ENCODE measurements at places on chromosomes 3 and 15.
A peak's percentile ranks its signal among the peaks of the same experiment; 100 is the strongest.

DNA sequence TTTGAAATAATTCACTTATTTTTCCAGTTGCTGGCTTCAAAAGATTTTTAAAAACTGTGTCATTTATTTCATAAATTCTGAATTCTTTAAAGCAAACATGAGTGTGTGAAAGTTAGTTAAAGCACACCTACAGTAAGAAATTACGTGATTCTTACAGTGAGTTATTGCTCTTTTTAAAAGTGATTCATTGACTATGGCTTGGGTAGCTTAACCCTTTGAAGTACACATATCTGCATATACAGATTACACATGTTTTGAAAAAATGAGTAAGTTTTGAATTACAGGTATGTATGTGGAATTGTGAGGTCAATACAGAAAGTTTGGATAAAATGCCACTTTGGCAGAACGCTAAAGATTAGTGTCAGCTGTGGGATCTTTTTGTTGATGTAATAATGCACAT lies 64.5 kb upstream of the MBNL1 start:
- DNase-seq = no peak
- no peaks in the 10 kb centered on the region for H3K27me3 ChIP-seq
- H3K4me1 ChIP-seq = no peaks in the 10 kb centered on the region
- no peaks in the 10 kb centered on the region for H3K36me3 ChIP-seq
- H3K4me3 ChIP-seq = no peak overlapping the region

GRCh38 chr3:25397150-25397549 lies 30.9 kb upstream of the RARB start:
- H3K27me3 ChIP-seq = no peaks in the 10 kb centered on the region
- DNase-seq = no peak
- H3K27ac ChIP-seq = no peak overlapping the region
- peaks cover 3% of the 10 kb centered on the region for H3K4me1 ChIP-seq
- no peaks in the 10 kb centered on the region for H3K36me3 ChIP-seq

- H3K36me3 ChIP-seq = no peaks in the 10 kb centered on the region
- H3K27me3 ChIP-seq = peaks cover 5% of the 10 kb centered on the region
- no peaks in the 10 kb centered on the region for H3K4me1 ChIP-seq
- no peak overlapping the region for H3K4me3 ChIP-seq
Measured at GRCh38 chr15:77044228-77045042, 26.5 kb downstream of the TSPAN3 start.

GRCh38 chr3:66722675-66723074 lies 221.9 kb upstream of the LRIG1 start:
- no peak overlapping the region for H3K27ac ChIP-seq
- H3K27me3 ChIP-seq = peaks cover 4% of the 10 kb centered on the region
- no peak overlapping the region for H3K4me3 ChIP-seq
- H3K36me3 ChIP-seq = no peaks in the 10 kb centered on the region
- H3K4me1 ChIP-seq = peaks cover 1% of the 10 kb centered on the region

DNA sequence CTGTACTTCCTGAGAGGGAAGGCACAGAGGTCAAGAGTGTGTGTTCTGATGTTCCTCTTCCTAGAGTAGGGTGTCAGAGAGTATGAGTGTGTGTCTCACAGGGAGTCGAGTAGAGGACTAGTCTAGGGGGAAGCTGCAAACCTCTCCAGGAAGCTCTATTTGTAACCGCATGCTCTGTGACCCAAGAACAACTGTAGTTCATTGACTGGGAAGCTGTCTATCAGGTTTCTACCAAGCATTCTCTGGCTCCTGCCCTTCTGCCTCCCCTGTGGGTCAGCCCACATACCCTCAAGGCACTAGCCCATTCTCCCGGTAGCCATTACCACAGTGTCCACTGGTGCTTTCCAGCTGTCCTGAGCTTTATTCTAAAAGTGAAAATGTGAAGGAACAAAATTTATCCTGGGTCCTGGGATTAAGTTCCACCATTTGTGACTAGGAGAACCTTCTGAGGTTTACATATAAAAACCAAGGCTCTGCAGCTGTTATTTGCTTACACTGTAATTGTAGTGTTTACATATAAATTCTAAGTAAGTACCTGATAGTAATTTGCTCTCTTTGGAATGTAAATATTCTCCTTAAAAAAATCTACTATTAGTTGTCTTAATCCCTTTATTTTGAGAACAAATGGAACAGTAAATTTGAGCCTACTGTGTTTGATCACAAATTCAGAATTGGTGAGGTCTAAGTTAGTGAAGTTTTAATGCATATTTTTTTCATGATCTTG lies 40.7 kb downstream of the MYRIP start:
- no peak overlapping the region for H3K4me3 ChIP-seq
- H3K27ac ChIP-seq = no peak overlapping the region
- H3K27me3 ChIP-seq = no peaks in the 10 kb centered on the region
- H3K4me1 ChIP-seq = no peaks in the 10 kb centered on the region
- DNase-seq = no peak

- H3K27me3 ChIP-seq = peaks cover 1% of the 10 kb centered on the region
- no peak overlapping the region for H3K4me3 ChIP-seq
Measured at GRCh38 chr3:181757694-181758306, 46.1 kb downstream of the SOX2 start.

- peaks cover 42% of the 10 kb centered on the region for H3K4me1 ChIP-seq
- H3K4me3 ChIP-seq = no peak overlapping the region
- no peaks in the 10 kb centered on the region for H3K36me3 ChIP-seq
Measured at GRCh38 chr15:71781179-71781964, 29.0 kb upstream of the NR2E3 start.

GRCh38 chr3:147921051-147921450 lies 511.9 kb downstream of the ZIC1 start:
- no peaks in the 10 kb centered on the region for H3K36me3 ChIP-seq
- peaks cover 14% of the 10 kb centered on the region for H3K4me1 ChIP-seq
- H3K27ac ChIP-seq = no peak overlapping the region
- no peak overlapping the region for H3K4me3 ChIP-seq
- no peaks in the 10 kb centered on the region for H3K27me3 ChIP-seq

DNA sequence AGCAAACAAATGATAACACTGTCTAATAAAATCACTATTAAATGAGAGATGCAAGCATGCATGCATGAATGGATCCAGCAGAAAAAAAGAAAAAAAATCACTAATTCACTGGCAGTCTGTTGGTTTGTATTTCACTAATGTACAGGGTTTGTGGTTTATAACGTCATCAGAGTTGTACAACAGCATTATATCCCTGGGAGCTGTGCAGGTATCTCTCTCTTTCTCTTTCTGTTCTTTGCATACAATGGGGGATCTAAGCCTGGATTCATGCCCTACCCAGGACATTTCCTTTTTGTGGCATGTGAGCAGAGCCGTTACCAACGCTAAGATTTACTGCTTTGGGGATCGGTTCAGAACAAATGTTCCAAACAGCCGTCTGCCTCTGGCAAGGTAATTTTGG lies 229.5 kb downstream of the SOX2 start:
- no peak overlapping the region for H3K27ac ChIP-seq
- no peak overlapping the region for H3K4me3 ChIP-seq
- no peak for DNase-seq
- H3K4me1 ChIP-seq = peaks cover 4% of the 10 kb centered on the region

- H3K27ac ChIP-seq = no peak overlapping the region
- DNase-seq = no peak
- no peaks in the 10 kb centered on the region for H3K27me3 ChIP-seq
Measured at GRCh38 chr15:51576911-51577500, 45.6 kb downstream of the DMXL2 start.

- H3K4me3 ChIP-seq = no peak overlapping the region
- H3K36me3 ChIP-seq = no peaks in the 10 kb centered on the region
- no peak for DNase-seq
- H3K4me1 ChIP-seq = peaks cover 9% of the 10 kb centered on the region
- H3K27me3 ChIP-seq = peaks cover 3% of the 10 kb centered on the region
- no peak overlapping the region for H3K27ac ChIP-seq
Measured at GRCh38 chr3:2870724-2871333, 239.3 kb downstream of the IL5RA start.

GRCh38 chr3:112973325-112974177 lies 1.4 kb downstream of the CD200R1 start:
- no peaks in the 10 kb centered on the region for H3K4me1 ChIP-seq
- no peak for DNase-seq
- H3K36me3 ChIP-seq = no peaks in the 10 kb centered on the region
- H3K27ac ChIP-seq = no peak overlapping the region

- no peak overlapping the region for H3K27ac ChIP-seq
- H3K4me1 ChIP-seq = peaks cover 2% of the 10 kb centered on the region
- no peak for DNase-seq
- H3K36me3 ChIP-seq = peaks cover under 1% of the 10 kb centered on the region
Measured at GRCh38 chr15:39539466-39539865, 41.4 kb upstream of the THBS1 start.

DNA sequence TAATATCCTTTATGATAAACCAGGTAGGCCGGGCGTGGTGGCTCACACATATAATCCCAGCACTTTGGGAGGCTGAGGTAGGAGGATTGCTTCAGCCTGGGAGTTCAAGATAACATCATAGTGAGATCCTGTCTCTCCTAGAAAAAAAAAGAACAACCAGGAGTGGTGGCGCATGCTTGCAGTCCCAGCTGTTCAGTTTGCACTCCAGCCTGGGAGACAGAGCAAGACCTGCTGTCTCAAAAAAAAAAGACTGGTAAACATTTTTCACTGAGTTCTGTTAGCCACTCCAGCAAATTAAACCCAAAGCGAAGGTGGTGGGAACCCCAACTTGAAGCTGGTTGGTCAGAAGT lies 9.6 kb upstream of the IRAK2 start:
- H3K36me3 ChIP-seq = no peaks in the 10 kb centered on the region
- H3K4me1 ChIP-seq = no peaks in the 10 kb centered on the region
- H3K27ac ChIP-seq = no peak overlapping the region
- no peak overlapping the region for H3K4me3 ChIP-seq
- DNase-seq = no peak

- DNase-seq = no peak
- H3K27me3 ChIP-seq = peaks cover 11% of the 10 kb centered on the region
- no peak overlapping the region for H3K27ac ChIP-seq
- H3K36me3 ChIP-seq = no peaks in the 10 kb centered on the region
Measured at GRCh38 chr15:66706225-66706732, 4.2 kb downstream of the SMAD6 start.

- DNase-seq = no peak
- H3K27me3 ChIP-seq = no peaks in the 10 kb centered on the region
- no peaks in the 10 kb centered on the region for H3K4me1 ChIP-seq
- H3K4me3 ChIP-seq = no peak overlapping the region
Measured at GRCh38 chr3:172630316-172630715, 80.6 kb downstream of the NCEH1 start.

DNA sequence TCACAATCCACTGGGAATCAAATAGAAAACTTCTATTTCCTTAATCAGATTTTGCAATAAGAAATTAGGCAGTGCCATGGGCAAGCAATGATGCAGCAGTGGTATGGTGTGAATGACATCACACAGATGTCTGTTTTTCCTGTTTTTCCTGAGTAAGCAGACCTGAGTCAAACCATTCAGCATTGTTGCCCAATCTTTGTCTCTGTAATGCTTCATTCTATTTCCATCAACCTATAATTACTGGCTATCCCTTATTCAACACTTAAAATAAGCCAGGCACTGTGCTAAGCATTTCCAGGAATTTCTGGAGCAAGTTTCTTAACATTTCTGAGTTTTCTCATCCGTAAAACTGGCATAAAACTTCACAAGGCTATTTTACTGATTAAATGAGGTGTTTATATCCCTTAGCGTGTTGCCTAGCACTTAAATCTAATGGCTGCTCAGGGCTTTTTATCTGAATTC lies 11.3 kb upstream of the OXSR1 start:
- H3K27ac ChIP-seq = no peak overlapping the region
- H3K36me3 ChIP-seq = no peaks in the 10 kb centered on the region
- H3K4me3 ChIP-seq = no peak overlapping the region
- H3K27me3 ChIP-seq = peaks cover 4% of the 10 kb centered on the region
- no peak for DNase-seq

DNA sequence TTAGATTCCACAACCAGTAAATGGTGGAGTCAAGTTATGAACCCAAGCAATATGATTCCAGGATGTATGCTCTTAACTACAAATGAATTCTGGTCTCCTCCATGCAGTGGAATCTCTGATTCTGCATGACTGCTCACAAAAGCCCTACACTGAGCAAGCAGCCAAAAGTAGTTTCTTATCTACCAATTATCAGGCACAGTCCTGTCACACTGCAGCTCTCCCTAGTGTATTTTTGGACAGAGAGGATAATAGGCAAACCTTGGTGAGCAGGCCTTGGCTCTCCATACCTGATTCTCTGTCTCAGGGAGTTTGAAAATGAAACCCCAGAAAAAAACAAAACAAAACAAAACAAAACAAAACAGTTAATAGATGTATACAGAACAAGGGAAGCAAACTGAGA lies 3.5 kb upstream of the SSR3 start:
- H3K4me3 ChIP-seq = no peak overlapping the region
- H3K4me1 ChIP-seq = peaks cover 7% of the 10 kb centered on the region
- peaks cover 4% of the 10 kb centered on the region for H3K27me3 ChIP-seq
- H3K36me3 ChIP-seq = no peaks in the 10 kb centered on the region

GRCh38 chr3:184816614-184817013 lies 4.6 kb downstream of the VPS8 start:
- peaks cover 2% of the 10 kb centered on the region for H3K4me1 ChIP-seq
- no peak overlapping the region for H3K4me3 ChIP-seq
- no peak overlapping the region for H3K27ac ChIP-seq

- peaks cover 13% of the 10 kb centered on the region for H3K36me3 ChIP-seq
- H3K4me1 ChIP-seq = peaks cover 7% of the 10 kb centered on the region
- no peak overlapping the region for H3K4me3 ChIP-seq
- H3K27me3 ChIP-seq = no peaks in the 10 kb centered on the region
- no peak overlapping the region for H3K27ac ChIP-seq
- DNase-seq = no peak
Measured at GRCh38 chr3:161020256-161020655, 84.9 kb downstream of the B3GALNT1 start.

- peak overlapping the region; percentile 53 for H3K27ac ChIP-seq
- H3K27me3 ChIP-seq = peaks cover 18% of the 10 kb centered on the region
- peak; percentile 27 for DNase-seq
- no peak overlapping the region for H3K4me3 ChIP-seq
- H3K36me3 ChIP-seq = peaks cover 22% of the 10 kb centered on the region
Measured at GRCh38 chr3:127700406-127700805, 27.7 kb downstream of the ABTB1 start.

DNA sequence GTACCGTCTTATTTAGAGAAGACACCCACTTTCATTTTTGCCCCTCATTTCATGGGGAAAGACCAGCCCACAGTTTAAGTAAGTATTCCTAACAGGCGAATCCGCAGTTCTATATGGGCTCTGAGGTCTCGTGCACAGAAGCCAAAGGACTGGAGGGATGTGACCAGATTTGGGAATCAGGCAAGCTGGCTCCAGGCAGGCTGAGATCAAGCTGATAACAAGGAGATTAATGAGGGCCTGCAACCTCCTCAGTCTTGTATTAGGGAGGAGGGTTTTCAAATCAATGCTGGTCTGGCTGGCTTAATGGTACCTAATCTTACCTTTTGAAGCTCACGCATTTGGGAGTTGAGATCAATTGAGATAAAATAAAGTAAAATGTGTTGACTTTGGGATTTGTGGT lies 15.3 kb downstream of the ST8SIA2 start:
- H3K36me3 ChIP-seq = no peaks in the 10 kb centered on the region
- H3K4me1 ChIP-seq = peaks cover 16% of the 10 kb centered on the region
- H3K27me3 ChIP-seq = peaks cover 2% of the 10 kb centered on the region
- no peak overlapping the region for H3K4me3 ChIP-seq

- H3K4me1 ChIP-seq = no peaks in the 10 kb centered on the region
- no peak for DNase-seq
- H3K36me3 ChIP-seq = no peaks in the 10 kb centered on the region
- no peak overlapping the region for H3K27ac ChIP-seq
- no peak overlapping the region for H3K4me3 ChIP-seq
Measured at GRCh38 chr15:55170361-55170760, 26.4 kb downstream of the RSL24D1 start.
